ENCODE measurements at places on chromosomes 1 and 21.
A peak's percentile ranks its signal among the peaks of the same experiment; 100 is the strongest.

GRCh38 chr1:118535901-118536300, 350.9 kb upstream of the SPAG17 start:
- no peak for DNase-seq

DNA sequence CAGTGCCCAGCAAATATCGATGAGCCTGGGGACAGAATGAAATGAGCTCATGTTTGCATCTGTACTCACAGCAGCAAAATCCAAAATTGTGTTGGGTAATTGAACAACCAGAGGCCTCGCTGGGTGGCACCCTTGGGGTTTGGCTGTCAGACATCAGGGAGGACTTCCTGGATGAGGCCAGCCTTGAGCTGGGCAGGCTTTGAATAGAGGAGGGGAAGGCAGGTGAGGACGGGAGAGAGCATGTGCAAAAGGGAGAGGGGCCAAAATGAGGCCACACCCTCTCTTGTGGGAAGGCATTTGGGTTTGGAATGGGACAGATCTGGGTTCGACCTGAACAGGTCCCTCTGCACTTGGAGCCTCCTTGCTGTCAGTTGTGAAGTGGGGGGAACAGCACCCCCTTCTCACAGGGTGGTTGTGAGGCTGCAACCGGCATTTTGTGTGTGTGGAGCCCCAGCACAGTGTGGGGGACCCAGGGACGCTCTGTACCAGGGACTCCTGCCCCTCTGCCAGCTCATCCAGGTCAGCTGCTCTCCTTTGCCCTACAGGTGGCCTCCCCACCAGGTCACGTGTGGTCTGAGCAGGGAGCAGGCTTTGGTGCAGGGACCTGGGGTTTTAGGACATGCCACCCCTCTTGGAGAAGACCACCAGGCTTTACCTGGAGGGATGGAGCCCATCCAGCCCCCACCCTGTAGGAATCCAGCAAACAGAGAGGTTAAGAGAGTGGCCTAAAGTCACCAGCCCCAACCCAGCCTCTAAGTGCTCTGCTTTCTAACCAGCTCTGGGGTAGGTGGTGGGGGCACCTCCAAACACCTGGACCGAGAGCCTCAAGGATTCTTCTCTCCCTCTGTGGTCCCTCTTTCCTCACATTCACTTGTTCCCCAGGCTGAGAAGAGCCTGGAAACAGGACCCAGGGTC, 521.8 kb downstream of the PTPRU start:
- no peak for DNase-seq

GRCh38 chr1:41241749-41242341, at the start of gene SCMH1:
Gene SCMH1, minus strand, starts transcription at chr1:41242306. Its CDS starts 56,173 bp downstream, at chr1:41186133.
- DNase-seq, result peak; percentile 64

DNA sequence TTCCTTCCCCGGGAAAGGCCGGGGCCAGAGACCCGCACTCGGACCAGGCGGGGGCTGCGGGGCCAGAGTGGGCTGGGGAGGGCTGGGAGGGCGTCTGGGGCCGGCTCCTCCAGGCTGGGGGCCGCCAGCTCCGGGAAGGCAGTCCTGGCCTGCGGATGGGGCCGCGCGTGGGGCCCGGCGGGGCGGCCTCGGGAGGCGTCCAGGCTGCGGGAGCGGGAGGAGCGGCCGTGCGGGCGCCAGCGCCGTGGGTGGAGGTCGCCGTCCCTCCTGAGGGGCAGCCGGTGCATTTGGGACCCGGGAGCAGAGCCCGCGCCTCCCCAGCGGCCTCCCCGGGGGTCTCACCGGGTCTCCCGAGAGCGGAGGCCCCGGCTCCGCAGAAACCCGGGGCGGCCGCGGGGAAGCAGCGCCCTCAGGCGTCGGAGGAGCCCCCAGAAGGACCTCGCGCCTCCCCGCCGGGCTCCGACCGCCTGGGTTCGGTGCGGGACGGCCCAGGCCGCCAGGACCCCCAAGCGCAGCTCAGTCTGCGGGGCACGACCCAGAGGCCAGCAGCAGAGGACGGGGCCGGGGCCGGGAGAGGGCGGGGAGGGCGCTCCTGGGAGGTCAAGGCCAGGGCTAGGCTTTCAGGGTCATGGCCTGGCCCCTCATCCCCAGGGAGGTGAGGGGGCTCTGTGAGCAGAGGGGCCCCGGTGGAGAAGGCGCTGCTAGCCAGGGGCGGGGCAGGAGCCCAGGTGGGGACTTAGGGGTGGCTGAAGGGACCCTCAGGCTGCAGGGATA, 7.2 kb upstream of the SLX9 start:
- no peak for DNase-seq

- no peak for DNase-seq
These were observed 25.2 kb upstream of the KIF26B start for GRCh38 chr1:245129319-245130240.

GRCh38 chr1:212981571-212982328, 31.4 kb downstream of the VASH2 start:
- no peak for DNase-seq

Data from kidney (tissue), 22 donors.